Neuronal stem cell (in vitro differentiated cells): ENCODE measurements at places on chromosomes 16 and 17.

DNA sequence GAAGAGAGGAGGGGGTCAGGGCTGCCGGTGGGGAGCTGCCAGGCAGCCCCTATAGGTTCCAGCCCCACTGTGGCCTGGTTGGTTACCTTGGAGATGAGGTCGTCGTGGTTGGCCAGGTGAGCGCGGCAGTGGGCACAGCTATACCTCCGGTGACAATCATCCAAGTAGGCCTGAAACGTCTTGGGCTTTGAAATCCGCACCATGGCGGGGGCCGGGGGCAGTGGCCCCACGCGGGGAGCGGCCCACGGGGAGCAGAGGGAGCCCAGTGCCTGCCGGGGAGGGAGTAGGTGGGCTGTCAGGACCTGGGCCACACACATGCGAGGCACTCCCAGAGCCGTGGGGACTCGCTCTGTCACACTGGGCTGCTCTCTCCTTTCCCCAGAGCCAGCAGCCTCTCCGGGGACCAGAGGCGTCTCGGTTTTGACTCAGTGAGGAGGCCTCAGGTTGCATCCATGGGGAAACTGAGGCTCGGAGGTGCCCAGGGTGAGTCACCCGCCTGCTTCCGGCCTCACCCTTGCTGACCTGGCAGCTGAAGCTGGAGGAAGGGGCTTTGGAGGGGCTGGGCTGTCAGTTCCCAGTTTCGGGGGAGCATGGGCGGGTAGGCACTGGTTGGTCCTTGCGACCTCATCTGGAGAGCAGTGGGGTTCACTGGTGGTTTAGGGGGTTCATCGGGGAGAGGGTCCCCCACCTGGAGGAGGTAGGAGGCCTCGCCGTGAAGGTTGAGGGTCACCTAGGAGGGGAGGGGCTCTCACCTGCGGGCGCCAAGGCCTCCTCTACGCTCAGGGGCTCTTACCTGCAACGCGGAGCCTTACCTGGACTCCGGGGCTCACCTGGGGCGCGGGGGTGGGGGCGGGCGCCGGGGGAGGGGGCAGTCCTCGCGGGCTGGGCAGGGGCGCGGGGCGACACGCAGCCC is 591 bp downstream of the YPEL3 start:
- no peaks in the 10 kb centered on the region for H3K36me3 ChIP-seq
- H3K4me3 ChIP-seq = peak overlapping the region; percentile 68
- peak overlapping the region; percentile 51 for H3K27ac ChIP-seq
- no peak for DNase-seq
- H3K27me3 ChIP-seq = no peaks in the 10 kb centered on the region

DNA sequence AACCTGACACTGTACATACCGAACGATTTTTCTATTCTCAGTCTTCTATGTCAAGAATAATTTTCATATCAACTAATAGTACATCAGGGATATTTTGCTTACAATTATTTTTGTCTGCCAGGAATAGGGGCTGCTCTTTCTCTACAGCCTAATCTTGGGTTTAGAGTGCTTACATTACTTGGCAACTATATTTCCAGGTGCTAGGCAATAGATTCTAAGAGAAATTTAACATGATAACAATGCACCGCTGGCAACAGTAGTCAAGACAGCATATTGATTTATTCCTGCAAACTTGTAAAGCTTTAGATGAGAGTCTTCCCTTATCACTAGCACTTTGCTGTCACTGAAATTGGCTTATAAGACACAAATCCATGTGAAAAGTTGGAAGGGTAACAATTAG is 935.9 kb downstream of the CDH11 start:
- no peak for DNase-seq
- no peaks in the 10 kb centered on the region for H3K36me3 ChIP-seq
- H3K4me3 ChIP-seq = no peak overlapping the region
- H3K27me3 ChIP-seq = no peaks in the 10 kb centered on the region
- no peaks in the 10 kb centered on the region for H3K4me1 ChIP-seq

DNA sequence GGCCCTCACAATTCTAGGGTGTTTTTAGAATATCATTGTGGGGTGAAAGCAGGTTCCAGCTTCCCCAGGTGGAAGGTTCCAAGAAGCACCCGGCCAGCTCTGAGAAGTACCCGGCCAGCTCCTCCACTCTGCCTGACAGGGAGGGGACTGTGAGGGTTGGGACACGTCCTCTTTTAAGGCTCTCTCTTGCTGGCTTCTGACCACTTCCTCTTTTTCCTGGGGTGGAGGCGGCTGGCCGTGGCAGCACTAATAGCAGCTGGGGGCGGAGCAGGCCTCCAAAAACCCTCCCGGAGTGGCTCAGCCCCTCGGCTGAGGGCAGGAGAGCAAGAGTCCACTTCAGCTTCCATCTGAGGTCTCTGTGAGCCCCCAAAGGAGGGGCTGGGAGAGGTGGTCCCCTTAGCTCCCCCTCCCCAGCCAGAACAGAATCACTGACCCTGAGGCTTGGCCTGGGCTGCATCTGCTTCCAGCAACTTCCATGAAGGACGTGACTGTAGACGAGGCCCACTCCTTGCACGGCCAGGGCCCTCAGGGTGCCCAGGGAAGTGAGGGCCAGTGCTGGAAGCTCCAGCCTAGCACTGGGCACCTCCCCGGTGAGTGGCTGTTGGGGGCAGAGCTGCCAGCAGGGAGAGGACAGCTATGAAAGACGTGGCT is 26.7 kb upstream of the PLCG2 start:
- H3K4me1 ChIP-seq = peaks cover 3% of the 10 kb centered on the region
- no peak overlapping the region for H3K27ac ChIP-seq
- DNase-seq = no peak
- no peak overlapping the region for H3K4me3 ChIP-seq
- peaks cover 9% of the 10 kb centered on the region for H3K27me3 ChIP-seq

GRCh38 chr17:38603786-38604478 is 1.8 kb downstream of the SRCIN1 start:
- no peak overlapping the region for H3K27ac ChIP-seq
- peaks cover 29% of the 10 kb centered on the region for H3K4me1 ChIP-seq
- no peak for DNase-seq
- H3K36me3 ChIP-seq = no peaks in the 10 kb centered on the region

DNA sequence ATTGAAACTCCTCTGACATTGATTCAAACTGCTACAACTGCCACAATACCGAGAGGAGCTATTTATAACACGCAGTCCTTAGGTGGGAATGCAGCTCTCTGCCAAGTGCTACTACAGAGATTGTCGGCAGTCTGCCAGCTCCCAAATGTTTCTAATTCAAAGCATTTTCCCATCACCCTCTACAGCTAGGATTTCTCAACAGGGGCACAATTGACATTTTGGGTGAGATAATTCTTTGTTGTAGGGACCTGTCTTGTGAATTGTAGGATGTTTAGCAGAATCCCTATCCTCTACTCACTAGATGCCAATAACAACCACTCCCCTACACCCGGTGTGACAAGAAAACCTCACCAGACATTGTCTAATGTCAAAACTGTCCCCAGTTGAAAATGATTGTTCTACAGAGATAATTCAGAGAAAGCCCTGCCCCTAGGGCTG is 7.8 kb upstream of the N4BP1 start:
- no peaks in the 10 kb centered on the region for H3K36me3 ChIP-seq
- peaks cover 8% of the 10 kb centered on the region for H3K27me3 ChIP-seq
- no peak overlapping the region for H3K27ac ChIP-seq
- no peaks in the 10 kb centered on the region for H3K4me1 ChIP-seq
- no peak overlapping the region for H3K4me3 ChIP-seq

GRCh38 chr17:64081802-64082799 is 47.8 kb downstream of the ERN1 start:
- no peak overlapping the region for H3K27ac ChIP-seq
- H3K4me1 ChIP-seq = peaks cover 5% of the 10 kb centered on the region
- no peak overlapping the region for H3K4me3 ChIP-seq
- H3K36me3 ChIP-seq = no peaks in the 10 kb centered on the region
- H3K27me3 ChIP-seq = no peaks in the 10 kb centered on the region

DNA sequence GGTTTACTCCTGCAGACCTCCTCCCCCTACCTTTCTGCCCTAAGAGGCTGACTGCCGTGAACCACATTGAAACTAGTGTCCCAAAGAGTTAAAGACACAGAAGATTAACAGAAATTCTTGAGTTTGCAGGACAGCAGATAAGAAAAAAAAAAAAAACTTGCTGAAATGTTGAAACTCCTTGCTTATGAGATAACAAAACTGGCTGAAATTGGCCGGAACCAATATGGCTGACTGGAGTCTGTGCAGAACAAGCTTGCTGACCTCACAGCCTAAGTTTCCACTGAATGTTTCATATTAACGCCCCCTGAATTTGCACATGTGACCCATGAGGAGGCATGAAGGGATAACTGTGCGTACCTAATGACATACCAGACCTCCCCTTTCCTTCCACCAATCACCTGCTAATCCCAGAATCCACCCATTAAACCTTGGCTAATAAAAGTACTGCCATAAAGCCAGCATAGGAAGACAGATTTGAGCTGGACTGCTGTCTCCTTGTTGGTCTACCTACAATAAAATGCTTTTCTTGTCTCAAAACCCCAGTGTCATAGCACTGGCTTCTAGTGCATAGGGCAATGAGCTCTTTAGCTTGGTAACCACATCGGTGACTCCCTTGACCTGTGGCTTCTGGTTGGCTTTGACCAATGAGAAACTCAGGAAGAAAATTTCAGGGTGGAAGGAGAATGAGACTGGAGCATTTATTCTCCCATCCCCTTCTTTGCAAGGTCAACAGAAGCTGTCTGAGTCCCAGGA is 80.1 kb downstream of the PMP22 start:
- DNase-seq = no peak
- H3K4me1 ChIP-seq = peaks cover 5% of the 10 kb centered on the region
- H3K27ac ChIP-seq = no peak overlapping the region
- H3K27me3 ChIP-seq = no peaks in the 10 kb centered on the region
- no peaks in the 10 kb centered on the region for H3K36me3 ChIP-seq
